ENCODE measurements at places on chromosomes 4 and X.

GRCh38 chr4:139188648-139189416, 11.8 kb upstream of the ELF2 start:
- DNase-seq, result no peak

DNA sequence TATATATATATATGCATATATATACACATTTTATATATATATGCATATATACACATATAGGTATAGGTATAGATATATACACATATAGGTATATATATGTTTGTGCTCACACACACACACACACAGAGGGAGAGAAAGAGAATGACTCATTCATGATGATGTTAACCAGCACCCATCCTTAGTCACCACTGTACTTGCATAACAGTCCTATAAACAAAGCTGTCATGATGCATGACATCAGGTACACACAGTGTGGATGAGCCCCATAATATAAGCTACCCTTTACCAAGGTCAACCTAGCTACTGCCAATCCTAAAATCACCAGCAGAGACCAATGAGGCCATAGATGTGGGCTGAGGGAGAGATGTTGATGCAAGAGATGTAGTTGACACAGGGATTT, 1408.0 kb downstream of the RAPGEF2 start:
- DNase-seq, result no peak

- DNase-seq, result no peak
These were observed 6.6 kb downstream of the PPM1K start for GRCh38 chr4:88277711-88278225.

- no peak for DNase-seq
These were observed 16.4 kb downstream of the LSM6 start for GRCh38 chr4:146191766-146192458.

GRCh38 chrX:143206966-143207365, 181.2 kb downstream of the SPANXN4 start:
- DNase-seq, result no peak

DNA sequence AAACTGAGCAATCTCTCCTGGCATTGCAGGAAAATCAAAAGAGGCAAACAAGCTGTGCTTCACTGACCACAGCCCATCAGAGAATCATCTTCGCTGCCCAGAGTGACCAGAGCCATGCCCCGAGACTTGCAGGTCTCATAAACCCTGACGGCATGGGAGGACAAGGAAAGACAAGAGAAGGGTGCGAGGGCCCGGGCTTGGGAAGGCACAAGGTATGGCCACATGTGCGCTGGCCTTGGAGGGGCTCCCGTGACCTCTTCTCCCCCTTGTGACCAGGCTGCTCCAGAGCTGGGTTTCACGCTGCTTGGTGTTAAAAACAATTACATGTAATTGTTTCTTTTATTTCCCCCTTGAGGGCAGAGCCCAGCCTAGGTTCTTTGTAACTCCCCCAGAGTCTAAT, 20.8 kb downstream of the DCTD start:
- no peak for DNase-seq

Measured in effector CD8-positive, alpha-beta T cell (primary cell).